ENCODE measurements at places on chromosomes 12 and 14. TPM values are rescaled to one million over a fixed set of nuclear protein-coding genes. Genes with fewer than 3 reads are reported as not detected.

OTOGL gene
- not detected for total RNA-seq

LMBR1L gene
- 187 TPM for total RNA-seq

CMTM5 gene
- total RNA-seq = not detected

MARCHF9 gene
- 83.1 TPM for total RNA-seq

TMEM63C gene
- 3.2 TPM for total RNA-seq

FAM222A gene
- total RNA-seq = 4.6 TPM

DTX3 gene
- total RNA-seq = 4.0 TPM

ALG10 gene
- total RNA-seq = 17.0 TPM

ST8SIA1 gene
- not detected for total RNA-seq

ATP2B1 gene
- 233 TPM for total RNA-seq

EMC9 gene
- 26.4 TPM for total RNA-seq

SLC41A2 gene
- total RNA-seq = 13.0 TPM

AGAP2 gene
- total RNA-seq = 27.6 TPM

All from B cell (primary cell).